ENCODE measurements at places on chromosomes 6 and 20. TPM values are rescaled to one million over a fixed set of nuclear protein-coding genes. Genes with fewer than 3 reads are reported as not detected.

DNA sequence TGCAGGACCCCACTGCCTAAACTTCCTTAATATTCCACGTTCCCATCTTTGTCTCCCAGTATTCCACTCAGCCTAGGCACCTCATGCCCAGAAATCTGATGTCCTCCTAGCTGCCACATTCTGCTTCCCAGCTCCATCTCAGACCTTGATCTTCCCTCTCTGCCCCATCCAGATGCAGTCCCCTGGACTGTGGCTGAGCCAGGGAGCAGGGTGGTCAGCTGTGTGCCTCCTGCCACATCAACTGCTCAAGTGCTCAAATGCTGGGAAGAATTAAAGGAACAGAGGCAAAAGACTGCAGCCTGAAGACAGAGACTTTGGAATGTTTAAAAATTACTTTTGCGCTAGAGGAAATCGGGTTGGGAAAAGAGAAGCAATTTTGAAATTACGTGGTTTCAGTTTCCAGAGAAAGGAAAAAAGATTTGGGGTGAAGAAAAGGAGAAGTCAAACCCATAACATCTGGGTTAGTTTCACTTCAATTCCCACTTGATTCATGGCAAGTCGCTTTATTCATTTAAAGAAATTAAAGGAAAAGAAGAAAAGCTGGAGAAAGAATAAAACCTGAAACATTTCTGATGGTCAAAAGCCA lies 704.8 kb downstream of the PTPRT start:
- no peak for DNase-seq

- no peak for DNase-seq
Observed at GRCh38 chr6:150720774-150721233, 121.1 kb downstream of the PLEKHG1 start.

DNA sequence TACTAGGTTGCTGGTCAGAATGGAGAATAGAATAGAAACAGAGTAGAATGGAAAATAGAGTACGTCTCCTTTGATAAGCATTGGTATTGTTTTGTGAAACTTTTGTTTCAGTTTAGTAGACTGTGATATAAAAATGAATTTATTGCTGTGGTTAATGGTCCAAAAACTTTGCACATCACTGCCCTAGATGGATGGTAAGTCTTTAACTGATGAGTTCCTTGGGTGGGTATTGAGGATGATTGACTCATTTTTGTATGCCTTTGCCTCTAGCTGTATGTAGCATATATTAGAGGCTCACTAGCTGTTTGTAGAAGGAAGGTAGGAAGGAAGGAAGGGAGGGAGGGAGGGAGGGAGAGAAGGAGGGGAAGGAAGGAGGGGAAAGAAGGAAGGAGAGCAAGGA lies 48.3 kb downstream of the ZDHHC14 start:
- no peak for DNase-seq

DNA sequence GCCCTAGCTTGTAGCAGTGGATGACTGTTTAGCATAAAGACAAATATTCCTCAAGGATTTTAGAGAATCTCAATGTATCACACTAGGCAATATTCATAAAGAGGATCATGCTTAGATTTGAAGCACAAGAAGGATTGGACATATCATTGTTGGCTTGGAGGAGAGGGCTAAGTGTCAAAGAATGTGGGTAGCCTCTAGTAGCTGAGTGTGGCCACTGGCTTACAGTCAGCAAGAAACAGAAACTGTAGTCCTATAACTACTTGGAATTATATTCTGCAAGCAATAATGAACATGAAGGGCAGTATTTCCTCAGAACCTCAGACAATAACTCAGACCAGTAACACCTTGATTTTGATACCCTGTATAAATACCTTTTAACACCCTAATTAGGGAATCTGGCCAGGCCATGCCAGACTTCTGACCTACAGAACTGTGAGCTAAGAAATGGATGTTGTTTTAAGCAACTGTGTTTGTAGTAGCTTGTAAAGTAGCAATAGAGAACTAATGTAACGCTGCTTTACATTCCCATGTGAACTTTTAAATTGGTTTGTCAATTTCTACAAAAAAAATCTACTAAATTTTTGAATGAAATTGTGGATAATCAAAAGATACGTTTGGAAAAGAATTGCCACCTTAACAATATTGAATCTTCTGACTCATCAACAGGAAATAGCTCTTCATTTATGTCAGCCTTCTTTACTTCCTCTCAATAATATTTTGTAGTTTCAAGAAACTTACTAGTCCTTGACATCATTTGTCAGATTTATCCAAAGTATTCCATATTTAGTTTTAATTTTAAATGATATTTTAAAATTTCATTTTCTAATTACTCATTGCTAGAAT lies 65.2 kb upstream of the RSPO3 start:
- DNase-seq: no peak

DNA sequence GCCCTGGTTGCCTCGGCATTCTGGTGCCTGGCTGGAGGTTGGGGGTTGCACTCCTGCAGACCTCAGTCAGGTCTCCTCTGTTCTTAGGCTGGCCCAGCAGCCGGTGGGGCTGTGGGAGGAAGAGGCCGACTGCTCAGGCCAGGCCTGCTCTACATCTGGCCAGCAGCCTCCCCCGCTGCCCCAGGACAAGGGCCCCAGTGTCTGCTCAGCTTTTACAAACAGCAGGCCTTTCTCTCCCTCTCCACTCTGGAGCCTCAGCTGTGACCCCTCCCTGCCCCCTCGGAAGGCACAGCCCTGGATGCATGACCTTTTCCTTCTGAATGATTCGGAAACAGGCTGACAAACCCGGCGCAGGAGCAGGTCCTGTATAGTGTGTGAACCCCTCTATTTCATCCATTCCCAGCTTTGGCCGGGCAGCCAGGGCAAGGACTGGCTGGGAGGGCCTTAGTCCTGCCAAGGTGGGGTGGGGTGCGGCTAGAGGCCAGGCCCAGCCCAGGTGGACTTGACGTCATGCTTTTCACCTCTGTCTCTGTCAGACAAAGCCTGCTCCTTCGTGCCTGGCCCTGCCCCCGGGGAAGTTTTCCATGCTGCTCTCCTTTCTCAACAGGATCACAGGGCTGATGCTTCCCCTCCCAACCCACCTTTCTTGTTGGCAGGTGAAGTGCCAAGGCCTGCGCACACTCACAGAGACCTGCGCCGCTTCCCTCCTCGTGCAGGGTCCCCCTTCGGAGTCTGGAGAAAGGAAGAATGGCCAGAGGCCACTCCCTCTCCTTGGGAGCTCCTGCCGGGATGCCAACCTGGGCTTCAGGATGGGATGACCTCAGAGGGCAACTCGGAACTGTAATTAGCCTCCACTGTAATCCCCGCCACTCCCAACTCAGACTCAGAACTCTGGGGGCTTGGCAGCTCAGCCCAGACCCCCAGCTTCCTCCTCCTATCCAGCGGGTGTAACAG lies 10.1 kb upstream of the ITPR3 start:
- DNase-seq: no peak

DNA sequence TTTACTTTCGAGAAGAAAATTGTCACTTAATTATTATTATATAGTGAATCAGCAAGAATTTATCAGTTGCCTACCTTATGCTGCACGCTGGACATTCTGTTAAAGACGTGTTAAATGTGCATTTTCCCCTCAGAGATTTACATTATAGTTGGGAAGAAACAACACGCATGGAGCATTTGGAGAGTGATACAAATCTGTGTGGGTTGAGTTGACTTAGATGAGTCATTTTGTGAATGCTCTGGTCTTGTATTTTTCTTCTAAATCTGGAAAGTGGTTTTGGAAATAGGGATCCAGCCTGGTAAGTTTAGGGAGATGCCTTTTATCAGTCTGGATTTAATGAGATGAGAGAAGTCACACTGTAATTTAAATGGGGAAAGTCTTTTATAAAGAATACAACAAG lies 24.0 kb upstream of the SMIM26 start:
- no peak for DNase-seq

DNA sequence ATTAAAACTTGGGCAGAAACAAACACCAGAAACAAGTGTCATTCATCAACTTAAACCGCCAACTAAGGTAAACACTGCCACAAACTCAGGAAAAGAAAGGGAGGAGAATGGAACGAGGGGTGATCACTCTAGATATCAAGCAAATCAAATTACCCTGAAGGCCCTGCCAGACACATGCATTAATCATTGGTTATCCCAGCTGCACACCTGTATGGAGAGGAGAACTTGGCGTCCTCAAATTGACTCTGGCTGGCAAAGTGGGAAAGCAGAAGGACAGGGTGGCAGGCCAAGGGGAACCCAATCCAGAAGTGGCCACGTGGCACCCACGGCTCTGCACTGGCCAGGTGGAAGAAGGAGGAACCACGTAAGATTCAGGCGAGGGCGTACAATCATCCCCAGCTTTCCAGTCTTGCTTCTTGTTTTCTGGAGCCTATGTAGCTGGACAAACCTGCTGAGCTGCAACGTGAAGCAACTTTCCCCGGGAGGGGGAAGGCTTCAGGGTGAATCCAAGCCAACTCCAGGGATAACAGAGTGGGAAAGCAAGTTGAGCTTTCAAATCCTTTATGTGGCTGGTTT lies 156.2 kb upstream of the JARID2 start:
- no peak for DNase-seq

DNA sequence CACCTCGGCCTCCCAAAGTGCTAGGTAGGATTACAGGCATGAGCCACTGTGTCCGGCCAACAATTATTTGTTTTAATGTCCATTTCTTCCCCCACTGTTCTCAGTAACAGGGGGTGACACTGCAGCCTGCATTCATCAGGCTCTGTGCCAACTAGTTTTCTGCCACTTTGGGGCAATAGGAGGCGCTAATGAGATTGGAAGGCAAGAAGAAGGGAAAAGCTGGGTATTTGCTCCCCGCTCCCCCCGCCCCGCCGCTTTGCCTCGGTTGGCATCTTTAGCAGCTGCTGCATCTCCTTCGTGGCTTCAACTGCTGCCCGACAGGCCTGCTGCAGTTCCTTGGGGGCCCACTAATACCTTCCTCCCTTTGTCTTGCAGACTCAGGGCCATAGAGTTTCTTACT lies 35.0 kb upstream of the MDGA1 start:
- DNase-seq: no peak

GRCh38 chr20:32358883-32359632 lies 927 bp downstream of the ASXL1 start:
- DNase-seq: peak; percentile 48

GRCh38 chr6:30847971-30848436 lies 36.3 kb upstream of the DDR1 start:
- no peak for DNase-seq

DNA sequence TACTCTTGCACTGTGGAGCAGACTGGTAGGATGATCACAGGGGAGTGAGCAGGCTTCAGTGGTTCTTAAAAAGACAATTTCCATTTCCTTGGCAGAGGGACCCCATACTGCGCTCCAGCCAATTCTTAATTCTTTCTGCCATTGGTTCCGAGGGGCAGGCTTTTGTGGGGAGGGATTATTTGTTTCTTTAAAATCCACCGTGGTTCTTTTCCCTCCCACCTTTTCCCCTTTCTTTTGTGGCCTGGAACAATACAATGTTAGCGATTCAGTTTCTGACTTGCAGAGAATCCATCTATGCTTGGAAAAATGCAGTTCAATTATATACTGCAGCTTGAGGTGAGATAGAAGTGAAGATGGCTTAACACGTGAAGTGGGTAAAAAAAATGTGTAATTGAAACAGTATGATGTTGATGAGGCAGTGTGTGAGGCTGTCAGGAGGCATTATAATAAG lies 379.0 kb upstream of the FLRT3 start:
- DNase-seq: no peak

DNA sequence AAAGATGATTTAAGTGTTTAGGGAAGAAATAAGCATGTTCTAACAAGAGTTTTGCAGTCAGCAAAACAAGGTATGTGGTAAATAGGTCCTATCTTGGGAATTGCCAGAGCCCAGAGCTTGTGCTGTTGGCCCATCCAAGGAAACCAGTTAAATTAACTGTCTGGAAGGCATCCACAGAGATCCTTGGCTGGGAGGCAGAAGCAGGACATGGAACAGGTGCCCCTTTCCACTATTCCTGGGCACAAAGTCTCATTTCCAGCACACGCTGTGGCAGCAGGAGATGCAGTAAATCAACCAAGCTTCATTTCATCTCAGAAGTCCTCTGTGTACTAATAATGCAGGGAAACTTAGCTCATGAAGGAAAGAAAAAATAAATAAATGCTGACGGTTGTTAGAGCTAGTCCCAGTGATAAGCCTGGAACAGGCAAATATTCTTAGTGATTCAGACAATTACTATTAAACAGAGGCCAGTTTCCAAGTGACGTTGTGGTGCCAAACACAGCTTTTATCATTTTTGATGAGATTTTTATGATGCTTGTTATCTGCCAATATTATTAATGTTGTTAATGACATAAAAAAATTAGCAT lies 39.8 kb upstream of the SNAP25 start:
- no peak for DNase-seq

GRCh38 chr20:34560614-34561013 lies 2.1 kb downstream of the MAP1LC3A start:
- no peak for DNase-seq

- DNase-seq: peak; percentile 23
Observed at GRCh38 chr20:32969356-32970114, 34.7 kb downstream of the SUN5 start.

GRCh38 chr20:45946149-45946970 lies 11.9 kb downstream of the PCIF1 start:
- peak; percentile 88 for DNase-seq

DNA sequence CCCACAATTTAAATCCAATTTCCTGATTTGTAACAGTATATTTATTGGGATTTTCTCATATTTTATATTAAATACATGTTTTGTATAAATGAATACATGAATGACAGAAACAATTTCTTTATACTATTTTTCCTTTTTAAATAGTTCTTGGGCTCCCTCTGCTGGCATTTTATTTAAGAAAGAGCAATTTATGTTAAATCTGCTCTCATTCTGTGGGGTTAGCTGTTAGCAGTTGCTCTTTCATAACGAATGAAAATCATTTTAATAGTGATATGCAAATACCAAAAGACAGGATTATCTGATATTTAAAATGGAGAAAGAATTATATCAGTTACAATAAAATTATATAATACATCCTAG lies 118.3 kb downstream of the RALGAPA2 start:
- DNase-seq: no peak

DNA sequence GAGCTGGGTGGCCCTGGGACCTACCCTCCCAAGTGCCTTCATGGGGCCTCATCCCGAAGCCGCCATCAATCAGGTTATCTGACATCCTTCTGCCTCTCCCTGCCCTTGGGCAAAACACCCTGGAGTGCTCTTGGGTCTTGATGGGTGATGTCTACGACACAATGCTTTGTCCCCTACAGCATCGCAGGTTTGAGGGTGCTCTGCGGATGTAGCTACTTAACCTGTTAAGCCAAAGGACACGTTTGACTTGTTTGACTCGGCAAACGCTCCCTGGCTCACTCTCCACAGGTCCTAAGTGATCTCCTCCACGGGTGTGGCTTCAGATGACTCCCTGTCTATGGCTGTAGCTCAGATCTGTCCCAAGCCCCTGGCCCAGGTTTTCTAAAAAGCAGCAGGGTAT lies 35.6 kb downstream of the TBC1D7 start:
- peak; percentile 38 for DNase-seq

- DNase-seq: no peak
Observed at GRCh38 chr6:19443411-19443810, 393.8 kb upstream of the ID4 start.

The ADAM33 gene
- 0.48 TPM for total RNA-seq

The ISM1 gene
- 3.1 TPM for total RNA-seq

The PLCB1 gene
- total RNA-seq: 3.9 TPM

The PTK6 gene
- total RNA-seq: 12.0 TPM

The BACH2 gene
- total RNA-seq: 3.1 TPM

All from left lobe of liver (tissue), 2 donors.